ENCODE measurements at places on chromosomes 11 and 22. TPM values are rescaled to one million over a fixed set of nuclear protein-coding genes. Genes with fewer than 3 reads are reported as not detected.

The YPEL1 gene
- 7.6 TPM for total RNA-seq

The TRPM5 gene
- 0.11 TPM for total RNA-seq

The SHANK2 gene
- total RNA-seq = 52.9 TPM

The C22orf15 gene
- 4.9 TPM for total RNA-seq

The BDNF gene
- total RNA-seq = 5.4 TPM

The MRGPRF gene
- total RNA-seq = 11.0 TPM

The CDC42EP1 gene
- total RNA-seq = 11.2 TPM

The GLYATL2 gene
- total RNA-seq = 0.38 TPM

The PCNX3 gene
- 39.4 TPM for total RNA-seq

The CAPN5 gene
- total RNA-seq = 22.4 TPM

The MN1 gene
- 4.9 TPM for total RNA-seq

The MIEF1 gene
- total RNA-seq = 32.7 TPM

The RBM4B gene
- total RNA-seq = 30.6 TPM

The HBE1 gene
- total RNA-seq = not detected

The RFPL2 gene
- total RNA-seq = 0.19 TPM

DNA sequence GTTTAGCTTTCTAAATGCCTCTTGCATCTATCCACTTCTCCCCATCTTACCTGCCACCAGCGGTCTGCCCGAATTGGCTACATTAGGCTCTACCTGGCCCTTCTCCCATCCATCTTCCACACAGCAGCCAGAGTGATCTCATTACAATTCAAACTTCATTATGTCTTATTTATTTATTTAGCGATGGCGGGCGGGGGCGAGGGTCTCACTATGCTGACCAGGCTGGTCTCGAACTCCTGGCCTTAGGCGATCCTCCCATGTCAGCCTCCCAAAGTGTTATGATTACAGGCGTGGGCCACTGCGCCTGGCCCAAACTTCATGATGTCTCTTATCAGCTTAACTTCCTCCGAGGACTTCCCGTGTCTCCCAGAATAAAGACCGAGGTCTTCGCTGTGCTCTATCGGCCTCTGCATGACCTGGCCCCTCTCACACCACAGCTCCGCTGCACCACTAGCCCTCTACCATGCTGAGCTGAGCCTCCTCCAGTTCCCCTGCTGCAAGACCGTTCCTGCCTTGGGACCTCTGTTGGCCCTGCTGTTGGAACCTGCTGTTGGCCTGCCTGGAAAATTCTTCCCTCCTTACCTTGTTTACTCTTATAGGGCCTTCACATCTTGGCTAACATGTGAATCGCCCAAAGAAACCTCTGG, 870 bp upstream of the CTTN start:
- DNase-seq = no peak

DNA sequence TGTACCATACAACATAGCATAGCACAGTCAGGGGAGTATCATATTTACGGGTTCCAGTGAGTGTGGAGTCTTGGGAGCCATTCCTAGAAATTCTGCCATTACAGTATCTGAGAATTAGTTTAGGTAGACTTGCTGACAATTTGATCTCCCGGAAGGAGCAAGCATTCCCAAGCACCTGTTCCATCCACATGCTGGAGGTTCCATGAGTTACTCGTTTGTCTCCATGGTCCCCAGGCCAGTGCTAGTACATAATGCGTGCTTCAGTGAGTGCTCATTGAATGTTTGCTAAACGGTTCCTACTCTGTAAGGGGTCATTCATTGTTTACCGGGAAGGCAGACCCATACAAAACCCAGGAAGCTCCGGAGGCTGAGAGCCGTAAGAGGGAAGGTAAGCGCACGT, 27.4 kb upstream of the MYOD1 start:
- DNase-seq = no peak

- DNase-seq = no peak
Measured at GRCh38 chr11:120611581-120611980, 100.0 kb downstream of the GRIK4 start.

DNA sequence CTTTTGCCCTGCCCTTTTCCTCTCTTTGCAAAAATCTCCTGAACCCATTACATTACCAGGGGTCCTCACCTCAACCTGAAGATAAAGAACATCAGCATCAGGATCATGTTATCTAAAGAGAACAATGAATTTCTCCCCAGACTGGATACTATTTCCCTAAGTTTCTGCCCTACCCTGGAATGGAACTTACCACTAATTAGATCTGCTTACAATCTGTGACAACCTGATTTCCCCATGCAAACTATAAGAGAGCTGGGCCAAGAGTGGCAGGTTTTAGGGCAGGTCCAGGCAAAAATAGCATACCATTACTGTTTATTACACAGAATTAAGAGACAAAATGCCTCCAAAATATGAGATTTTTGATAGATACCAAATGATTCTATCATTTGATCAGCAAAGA, 58.0 kb upstream of the GDPD4 start:
- DNase-seq = no peak

- DNase-seq = peak; percentile 33
Measured at GRCh38 chr11:8015753-8016239, 28.7 kb downstream of the EIF3F start.

GRCh38 chr11:57475671-57476046, 15.3 kb downstream of the RTN4RL2 start:
- no peak for DNase-seq

GRCh38 chr11:103807806-103808205, 228.6 kb upstream of the DDI1 start:
- no peak for DNase-seq

DNA sequence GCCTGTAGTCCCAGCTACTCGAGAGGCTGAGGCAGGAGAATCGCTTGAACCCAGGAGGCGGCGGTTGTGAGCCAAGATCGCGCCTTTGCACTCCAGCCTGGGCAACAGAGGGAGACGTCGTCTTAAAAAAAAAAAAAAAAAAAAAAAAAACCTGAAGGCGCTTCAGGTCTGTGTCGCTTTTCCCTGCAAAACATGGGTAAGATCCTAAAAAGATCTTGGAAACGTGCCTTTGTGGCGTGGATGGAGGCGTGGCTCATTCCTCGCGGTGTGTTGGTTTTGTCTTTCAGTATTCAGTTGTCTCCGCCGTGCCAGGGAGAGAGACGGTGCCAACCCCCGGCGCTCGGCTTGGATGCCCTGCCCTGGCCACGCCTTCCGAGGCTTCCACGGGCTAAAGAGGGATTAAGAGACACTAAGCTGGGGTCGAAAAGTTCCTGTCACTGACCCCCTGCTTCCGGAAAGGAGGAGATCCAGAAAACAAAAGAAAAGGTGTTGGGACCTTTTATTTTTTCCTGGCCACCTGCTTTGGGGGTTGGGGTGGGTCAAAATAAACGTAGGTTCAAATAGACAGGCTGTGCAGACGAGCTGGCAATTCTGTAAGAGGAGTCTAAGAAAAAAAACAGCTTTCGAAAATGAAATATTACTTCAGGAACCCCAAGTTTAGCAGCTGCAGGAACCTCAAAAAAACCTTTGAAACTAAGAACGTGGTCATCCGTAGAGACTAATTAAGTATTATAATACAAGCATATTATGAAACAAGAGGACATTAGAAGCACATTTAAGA, 1.1 kb upstream of the SLC35F2 start:
- no peak for DNase-seq

GRCh38 chr22:33715237-33715985, 204.9 kb downstream of the LARGE1 start:
- no peak for DNase-seq

- DNase-seq = no peak
Measured at GRCh38 chr11:117720061-117720511, 76.9 kb downstream of the DSCAML1 start.

GRCh38 chr11:102891736-102892135, 17.0 kb upstream of the MMP12 start:
- no peak for DNase-seq

DNA sequence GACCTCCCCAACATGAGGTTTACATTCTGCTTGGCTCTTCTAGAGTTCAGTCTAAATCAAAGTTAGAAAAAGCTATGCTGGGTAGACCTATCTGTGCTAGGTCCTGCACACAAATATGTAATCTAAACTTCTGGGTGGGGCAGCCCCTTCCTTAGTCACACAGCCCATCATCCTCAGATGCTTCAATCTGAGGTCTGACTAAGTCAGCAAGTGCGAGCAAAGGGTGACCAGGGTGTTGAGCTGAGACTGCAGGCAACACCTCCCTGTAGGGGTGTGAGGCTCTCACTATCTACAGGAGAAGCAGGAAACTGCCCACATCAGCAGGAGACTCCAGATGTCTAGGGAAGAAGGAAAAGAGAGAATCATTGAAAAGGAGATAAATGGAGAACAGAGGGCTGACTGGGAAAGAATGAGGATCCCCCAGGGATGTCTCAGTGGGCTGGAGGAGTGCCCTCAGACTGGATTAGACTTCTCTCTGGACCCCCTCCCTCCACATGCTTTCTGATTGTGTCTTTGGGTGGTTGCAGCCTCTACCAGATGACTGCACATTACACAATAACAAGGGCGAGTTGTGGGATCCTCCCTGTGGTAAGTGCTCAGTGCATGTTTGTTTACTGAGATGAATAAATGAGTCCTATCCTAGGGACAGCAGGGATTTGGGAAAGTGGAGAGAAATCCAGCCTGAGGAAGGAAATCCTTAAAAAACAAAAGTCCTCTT, 266.2 kb upstream of the PLET1 start:
- no peak for DNase-seq

GRCh38 chr11:102114032-102114431, 3.8 kb downstream of the YAP1 start:
- DNase-seq = peak; percentile 37

DNA sequence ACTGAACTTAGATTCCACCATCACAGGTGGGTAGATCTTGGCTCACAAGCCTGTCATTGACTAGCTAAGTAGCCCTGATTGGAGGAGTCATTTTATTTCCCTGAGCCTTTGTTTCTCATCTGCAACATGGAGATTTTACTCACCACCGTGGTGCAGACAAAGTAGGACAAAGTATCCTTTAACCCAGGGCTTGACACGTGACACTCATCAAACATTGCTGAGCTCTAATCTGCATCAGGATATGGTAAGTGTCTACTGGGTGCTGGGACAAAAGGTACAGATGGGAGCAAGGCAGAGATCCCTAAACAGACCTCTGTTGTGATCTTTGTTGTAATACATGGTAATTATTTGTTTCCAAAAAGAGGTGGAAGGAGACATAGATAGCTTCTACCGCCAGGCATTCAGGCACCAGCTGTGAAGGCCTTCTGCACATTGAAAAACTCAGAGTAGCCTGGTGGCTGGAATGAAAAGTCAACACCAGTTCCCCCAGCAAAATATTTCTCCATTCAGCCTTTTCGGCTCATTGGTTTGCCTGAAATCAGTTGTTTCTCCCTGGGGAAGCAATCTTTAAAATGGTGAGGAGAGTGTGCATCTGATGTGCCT, 18.3 kb upstream of the MICAL2 start:
- DNase-seq = no peak

- no peak for DNase-seq
Measured at GRCh38 chr22:50226063-50226874, 18.6 kb downstream of the TUBGCP6 start.

DNA sequence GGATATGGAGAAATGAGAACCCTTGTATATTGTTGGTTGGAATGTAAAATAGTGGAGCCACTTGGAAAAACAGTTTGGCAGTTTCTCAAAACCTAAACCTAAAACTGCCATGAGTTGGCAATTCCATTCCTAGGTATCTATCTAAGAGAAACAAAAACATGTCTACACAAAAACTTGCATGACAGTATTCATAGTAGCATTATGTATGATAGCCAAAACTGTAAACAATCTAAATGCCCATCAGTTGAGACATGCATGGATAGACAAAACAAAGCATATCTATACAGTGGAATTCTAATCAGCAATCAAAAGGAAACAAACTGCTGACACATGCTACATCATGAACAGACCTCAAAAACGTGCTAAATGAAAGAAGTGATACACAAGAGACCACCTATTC, 34.9 kb downstream of the TRAF6 start:
- no peak for DNase-seq
